ENCODE measurements at places on chromosomes 12 and 14.
A peak's percentile ranks its signal among the peaks of the same experiment; 100 is the strongest.

DNA sequence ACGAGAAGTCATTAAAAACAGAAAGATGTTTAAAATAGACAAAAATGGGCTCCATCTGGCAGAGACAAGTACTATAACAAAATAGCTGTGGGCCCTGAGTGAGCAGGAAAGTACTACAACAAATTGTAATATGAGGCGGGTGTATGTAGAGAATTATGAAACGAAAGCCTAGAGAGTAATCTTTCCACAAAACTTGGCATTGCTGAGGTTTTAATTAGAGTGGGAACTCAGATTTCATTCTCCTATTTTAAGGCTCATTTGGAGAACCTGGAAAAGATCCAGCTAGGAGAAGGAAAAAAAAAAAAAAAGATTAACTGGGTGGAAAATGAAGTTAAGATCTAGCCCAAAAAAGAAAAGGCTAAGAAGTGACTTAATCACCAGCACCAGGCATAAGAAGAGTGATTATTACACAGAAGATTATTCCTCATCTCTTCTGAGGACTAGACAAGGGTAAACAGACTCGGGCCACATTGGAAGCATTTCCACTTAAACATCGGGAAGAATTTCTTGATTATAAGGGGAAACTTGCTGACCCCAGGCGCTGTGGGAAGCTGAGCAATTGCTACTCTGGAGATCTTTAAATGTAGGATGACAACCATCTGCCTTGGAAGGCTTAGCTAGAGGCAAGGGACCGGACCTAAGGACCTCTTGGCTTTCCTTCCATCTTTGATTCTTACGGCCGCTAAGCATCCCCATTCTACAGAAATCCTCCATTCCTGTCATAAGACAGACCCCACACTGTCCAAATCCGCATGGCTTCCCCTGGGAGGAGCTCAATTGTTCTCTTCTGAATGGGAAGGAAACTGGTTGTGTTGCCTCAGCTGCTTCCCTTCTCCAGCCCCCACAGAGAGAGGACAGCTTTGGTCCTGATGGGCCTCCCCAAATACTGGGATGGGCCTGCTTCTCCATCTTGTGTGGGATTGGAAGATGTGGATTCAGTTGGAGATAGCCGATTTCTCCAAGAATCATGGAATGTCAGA lies 40.6 kb downstream of the IGF1 start:
- peak; percentile 6 for DNase-seq

- DNase-seq = peak; percentile 31
Observed at GRCh38 chr12:8662593-8662992, at the start of gene MFAP5. MFAP5 (minus strand) TSS chr12:8662826; CDS start chr12:8662104, 722 bp downstream.

DNA sequence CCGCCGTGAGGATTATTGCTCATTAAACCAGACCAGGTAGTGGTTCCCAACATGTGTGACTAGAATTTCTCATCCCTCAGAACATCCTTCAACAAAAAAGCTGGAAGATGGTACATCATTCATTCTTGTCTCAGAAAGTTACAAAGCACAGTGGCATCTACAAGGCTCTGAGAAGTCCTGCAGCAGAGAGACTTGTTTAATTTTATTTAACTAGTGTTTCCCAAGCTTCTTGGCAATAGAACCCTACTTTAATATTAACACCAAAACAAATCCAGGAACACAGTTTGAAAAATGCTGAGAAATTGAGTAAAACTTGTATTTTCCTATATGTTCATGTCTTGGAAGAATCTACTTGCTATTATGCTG lies 54.8 kb downstream of the PLXNC1 start:
- DNase-seq = no peak

DNA sequence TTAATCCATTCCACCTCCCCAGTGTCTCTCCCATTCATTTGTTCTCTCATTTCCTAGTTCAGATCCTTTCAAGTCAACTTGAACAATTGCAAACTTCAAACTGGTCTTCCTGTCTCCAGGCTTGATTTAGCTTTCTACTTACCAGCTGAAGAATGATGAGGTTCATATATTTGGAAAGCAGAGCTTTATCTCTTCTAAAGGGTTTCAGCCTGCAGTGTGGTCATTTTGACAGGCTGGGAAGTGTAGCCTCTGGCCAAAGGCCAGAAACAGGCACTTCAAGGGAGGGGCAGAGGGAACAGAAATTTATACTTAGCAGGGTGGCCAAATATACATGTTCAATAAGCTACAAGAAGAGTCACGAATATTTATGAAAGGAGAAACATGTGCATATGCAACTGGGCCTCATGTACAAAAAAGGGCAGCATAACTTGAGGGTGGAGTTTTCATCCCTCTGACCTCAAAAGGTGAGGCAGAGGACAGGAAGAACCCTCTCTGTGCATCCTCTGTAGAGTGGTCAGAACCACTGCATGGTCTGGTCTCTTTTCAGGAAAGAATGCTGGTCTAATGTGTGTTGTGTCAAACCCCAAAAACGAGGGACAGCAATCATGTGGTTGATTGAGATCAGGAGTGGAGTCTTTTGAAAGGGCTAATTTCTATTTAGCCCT lies 34.0 kb upstream of the HECTD1 start:
- no peak for DNase-seq

GRCh38 chr12:1808036-1808797 lies 12.1 kb upstream of the LRTM2 start:
- DNase-seq = no peak

- no peak for DNase-seq
Observed at GRCh38 chr12:52235822-52236361, 2.8 kb downstream of the KRT7 start.

DNA sequence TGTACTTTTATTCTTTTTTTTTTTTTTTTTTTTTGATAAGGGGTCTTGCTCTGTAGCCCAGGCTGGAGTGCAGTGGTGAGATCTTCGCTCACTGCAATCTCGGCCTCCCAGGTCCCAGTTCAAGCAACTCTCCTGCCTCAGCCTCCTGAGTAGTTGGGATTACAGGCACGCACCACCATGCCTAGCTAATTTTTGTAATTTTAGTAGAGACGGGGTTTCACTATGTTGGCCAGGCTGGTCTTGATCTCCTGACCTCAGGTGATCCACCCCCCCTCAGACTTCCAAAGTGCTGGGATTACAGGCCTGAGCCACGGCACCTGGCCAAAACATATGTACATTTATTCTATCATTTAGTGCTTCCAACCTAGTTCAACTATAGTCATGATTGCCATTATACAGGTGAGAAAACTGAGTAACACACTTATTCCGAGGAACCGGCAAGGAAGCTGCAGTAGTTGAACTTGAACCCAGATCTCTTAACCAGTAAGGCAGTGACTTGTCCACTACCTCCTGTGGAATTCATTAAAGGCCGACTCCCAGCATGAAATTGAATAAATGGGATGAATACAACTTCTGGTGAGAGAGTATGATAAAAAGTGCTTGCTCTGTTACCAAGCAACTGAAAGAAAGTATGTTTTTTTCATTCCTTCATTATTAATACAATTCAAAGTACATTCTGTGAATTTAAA lies 755 bp upstream of the ATF7IP start:
- DNase-seq = no peak

GRCh38 chr14:32727832-32728231 lies 210.8 kb upstream of the NPAS3 start:
- DNase-seq = no peak

DNA sequence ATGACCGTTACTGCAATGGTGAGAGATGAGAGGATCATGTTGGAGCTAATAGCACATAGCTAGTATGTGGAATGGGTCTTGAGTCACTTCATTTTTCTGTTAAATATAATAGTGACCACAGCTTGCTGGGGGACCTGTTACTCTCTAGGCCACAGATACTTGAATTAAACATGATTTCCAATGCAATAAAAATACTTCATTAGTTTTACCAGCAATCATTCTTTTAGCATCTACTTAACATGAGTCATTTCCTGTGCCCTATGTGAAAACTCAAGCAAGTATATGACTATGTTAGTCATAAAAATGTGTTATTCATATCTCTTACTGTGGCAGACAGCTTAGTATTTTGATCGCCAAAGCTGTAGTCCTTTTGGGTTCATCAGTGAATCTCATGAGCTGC lies 798.8 kb downstream of the SLC16A7 start:
- no peak for DNase-seq

- no peak for DNase-seq
Observed at GRCh38 chr14:56268673-56269072, 150.5 kb downstream of the PELI2 start.

DNA sequence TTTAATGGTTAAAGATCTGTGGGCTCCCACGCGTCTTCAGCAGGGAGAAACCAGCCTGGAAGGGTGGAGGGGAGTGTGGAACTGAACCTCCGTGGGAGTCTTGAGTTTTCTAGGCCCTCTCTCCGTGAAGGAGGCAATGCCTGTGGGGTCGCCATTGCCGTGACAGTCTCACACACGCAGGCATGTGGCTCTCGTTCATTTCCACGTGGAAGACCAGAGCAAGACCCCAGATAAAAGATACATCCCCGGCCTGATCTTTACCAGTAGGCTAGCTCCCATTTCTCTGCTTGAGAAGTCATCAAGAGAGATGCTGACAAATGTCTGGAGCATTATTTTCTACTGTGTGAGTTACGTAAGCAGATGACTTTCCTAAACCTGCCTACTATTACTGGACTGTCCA lies 491.7 kb upstream of the LMO3 start:
- DNase-seq = no peak

- DNase-seq = no peak
Observed at GRCh38 chr14:44732144-44732543, 225.1 kb upstream of the FSCB start.

DNA sequence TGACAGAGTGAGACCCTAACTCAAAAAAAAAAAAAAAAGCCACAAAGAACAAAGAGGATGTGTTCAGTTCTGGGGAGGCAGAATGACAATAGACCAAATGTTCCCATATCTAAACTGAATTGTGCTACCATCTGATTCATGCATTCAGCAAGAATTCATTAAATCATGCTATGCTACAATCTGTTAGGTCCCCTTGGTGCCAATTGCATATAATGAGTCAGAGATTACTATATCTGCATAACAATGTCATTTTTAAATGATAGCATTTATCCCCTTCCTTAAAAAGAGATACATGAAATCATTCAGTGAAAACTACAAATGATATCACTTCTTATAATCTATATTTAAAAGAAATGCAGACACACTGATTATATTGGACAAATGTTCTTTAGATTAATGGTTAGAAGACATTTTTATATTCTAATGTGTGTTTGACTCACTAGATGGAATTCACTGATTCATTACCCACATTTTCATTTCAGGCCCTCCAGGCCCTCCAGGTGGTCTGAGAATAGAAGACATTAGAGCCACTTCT lies 207.6 kb upstream of the PDZRN4 start:
- no peak for DNase-seq

GRCh38 chr12:129681151-129681550 lies 222.7 kb downstream of the TMEM132D start:
- DNase-seq = no peak

DNA sequence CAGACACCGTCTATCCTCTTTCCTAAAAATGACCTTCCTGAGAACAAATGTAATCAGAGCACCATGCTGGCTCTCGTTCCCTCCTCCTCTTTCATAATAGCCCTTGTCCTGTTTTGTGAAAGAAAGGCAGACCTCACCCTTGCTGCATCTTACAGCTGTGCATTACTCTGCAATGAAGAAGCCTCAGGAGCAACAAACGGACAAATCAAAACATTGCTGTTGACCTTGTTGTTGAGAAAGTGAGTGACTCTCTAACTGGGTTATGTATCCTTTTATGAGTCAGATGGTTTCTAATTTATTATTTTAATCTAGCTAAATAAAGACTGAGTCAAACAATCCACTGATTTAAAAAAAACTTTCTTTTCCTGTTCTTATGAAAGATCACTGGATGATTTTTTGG lies 180.9 kb downstream of the RPS29 start:
- no peak for DNase-seq

DNA sequence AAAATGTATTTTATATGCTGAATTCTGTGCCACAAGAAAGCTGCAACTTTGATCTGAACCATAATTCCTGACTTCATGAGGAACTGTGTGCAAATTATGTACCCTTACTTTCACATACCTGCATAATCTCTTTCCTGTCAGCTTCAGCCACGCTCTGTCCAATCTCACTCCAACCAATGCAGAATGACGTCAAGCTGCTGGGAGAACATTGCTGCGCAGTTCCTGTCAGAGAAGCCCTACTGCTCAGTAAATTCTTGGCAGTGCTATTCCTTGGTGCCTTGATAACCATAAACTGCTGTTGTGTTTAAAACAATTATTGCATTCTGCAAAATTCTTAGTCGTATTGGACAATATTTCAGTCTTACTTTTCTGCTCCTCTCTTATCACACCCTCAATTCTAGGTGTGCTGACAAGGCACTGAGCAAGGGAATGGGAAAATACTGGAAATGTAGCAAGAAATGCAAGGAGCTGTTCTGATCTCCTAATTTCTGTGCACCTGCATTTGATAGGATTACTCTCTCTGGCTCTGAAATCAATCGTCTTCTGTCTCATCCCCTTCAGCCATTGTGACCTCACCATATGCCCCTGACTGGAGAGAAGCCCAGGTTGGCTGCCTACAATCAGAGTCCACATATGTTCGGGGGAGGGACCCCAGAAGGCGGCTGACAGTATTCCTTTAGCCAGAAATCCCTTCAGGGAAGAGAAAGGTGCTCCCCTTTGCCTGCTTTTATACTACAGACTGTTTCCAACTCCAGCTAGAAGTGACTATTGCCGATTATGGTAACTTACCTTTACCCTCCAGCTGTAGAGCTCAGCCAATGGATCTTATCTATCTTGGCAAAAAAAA lies 274.9 kb upstream of the NOVA1 start:
- peak; percentile 14 for DNase-seq

DNA sequence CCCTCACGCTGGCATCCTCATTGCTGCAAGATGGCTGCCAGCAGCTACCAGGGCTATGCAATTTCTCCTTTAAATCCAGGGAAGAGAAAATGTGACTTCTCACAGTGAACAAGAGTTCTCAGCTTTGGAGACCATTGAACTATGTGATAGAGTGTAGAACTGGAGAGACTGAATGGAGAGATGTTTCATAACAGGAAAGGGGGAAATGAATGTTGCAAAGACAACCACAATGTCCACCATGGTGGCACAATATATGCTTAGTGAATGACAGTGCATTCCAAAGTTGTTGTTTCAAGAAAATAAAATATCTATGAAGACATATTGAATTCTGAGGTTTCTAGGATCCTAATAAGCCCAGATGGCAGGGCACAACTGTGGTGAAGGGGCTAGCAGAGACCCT lies 13.2 kb upstream of the COCH start:
- DNase-seq = no peak

GRCh38 chr12:112586148-112586783 lies 167.5 kb downstream of the PTPN11 start:
- DNase-seq = no peak

- DNase-seq = peak; percentile 61
Observed at GRCh38 chr14:99768381-99768780, 24.8 kb upstream of the EML1 start.

Data from neural progenitor cell (in vitro differentiated cells).